MCF 10A (cell line): ENCODE measurements at places on chromosomes 12 and 14.
A peak's percentile ranks its signal among the peaks of the same experiment; 100 is the strongest.

DNA sequence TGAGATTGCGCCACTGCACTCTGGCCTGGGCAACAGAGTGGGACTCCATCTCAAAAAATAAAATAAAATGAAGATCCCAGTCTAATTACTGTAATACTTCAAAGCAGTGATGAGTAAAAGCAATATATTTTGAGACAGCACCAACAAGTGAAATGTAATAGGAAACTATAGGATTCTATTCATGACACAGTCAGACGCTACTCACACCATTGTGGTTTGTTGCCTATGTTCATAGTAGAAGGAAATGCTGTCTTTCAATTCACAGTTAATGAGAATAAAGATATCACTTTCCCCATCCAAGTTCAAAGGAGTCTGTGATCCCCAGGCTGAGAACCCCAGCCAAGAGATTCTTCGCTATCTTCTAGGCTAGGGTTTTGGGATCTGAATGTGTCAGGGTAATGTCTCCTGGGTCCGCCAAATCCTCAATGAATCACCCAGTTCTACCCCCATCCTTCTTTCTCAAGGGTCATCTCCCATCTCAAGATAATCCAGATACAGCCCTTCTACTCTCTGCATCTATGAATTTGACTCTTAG is 16.6 kb upstream of the DTX1 start:
- DNase-seq: peak; percentile 27

GRCh38 chr12:75525263-75525662 is 13.9 kb upstream of the KRR1 start:
- DNase-seq: no peak

- peak; percentile 86 for DNase-seq
These were observed 293.0 kb upstream of the NAV3 start for GRCh38 chr12:77537663-77538062.

- DNase-seq: no peak
These were observed 229.5 kb downstream of the FOXN3 start for GRCh38 chr14:89187501-89187900.

GRCh38 chr12:41287500-41288141 is 99.5 kb downstream of the PDZRN4 start:
- no peak for DNase-seq

GRCh38 chr12:119448611-119449131 is 114.1 kb downstream of the CCDC60 start:
- DNase-seq: peak; percentile 13

DNA sequence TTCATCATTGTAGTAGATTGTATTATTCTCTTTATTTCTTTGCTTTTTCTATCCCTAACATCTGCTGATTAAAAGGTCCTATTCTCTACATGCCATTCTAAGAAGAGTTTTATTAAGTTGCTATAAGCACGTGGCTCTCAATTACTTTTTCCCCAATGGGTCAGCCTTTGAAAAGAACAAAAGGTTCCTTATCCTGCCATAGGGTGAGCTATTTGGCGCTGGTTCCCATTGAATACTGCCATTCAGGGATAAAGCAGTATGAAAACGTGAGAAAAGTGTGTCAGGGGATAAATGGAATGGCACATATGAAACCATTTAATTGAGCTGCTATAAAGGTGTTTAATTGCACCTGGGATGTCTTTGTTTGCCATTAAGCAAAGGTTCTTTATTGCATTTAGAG is 80.9 kb downstream of the SYNE2 start:
- no peak for DNase-seq

- no peak for DNase-seq
These were observed 234.9 kb downstream of the FLRT2 start for GRCh38 chr14:85764822-85765221.

- DNase-seq: no peak
These were observed 45.0 kb upstream of the IQSEC3 start for GRCh38 chr12:21301-22189.

DNA sequence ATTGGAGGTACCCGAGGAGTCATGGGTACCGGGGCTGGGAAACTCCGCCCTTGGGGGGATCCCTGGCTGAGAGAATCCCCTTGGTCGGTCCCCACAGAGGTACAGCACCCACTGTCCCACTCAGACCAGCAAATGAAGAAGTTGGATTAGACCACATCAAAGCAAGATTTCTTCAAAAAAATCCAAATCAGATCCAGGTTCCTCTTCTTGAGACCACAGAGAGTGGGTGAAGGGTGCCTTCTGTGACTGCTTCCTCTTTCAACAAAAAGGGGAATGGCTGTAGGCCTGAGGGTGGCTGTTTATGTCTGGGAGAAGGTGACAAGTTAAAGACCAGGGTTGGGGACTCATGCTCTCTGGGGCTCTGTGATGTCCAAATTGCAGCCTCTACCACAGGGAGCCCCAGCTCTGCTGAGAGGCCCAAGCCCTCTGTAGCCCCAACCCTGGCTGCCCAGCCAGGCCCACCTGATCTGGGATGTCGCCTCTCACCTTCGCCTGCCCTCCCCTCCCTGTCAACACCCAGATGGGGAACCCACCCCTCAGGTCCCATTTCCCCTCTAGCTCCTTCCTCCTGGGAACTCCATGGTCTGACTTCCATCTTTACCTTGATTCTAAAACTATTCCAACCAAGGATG is 50.9 kb downstream of the ZFP36L1 start:
- no peak for DNase-seq

DNA sequence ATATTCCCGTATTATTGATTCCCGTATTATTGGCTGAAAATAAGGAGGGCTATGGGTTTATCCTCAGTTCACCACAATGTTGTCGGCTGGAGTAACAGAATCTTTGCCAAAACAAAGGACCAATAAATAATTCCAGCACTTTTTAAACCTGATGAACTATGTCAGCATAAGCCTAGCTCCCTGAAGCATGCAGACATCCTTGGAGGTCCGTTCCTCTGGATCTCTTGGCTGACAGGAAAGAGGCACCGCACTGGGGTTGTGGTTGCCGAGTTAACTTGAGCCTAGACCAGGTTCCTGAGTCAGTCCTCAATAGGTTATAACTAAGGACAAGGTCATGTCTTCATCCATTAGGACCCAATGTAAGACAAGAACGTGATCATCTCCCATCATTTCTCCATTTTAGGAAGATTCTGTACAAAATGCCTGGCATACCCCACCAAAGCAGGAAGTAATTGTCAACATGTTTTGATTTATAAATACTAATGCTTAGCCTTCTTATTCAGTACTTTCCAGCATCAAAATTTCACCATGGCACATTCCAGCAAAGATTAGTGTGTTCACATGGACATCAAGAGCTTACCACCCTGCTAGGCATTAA is 36.6 kb downstream of the NID2 start:
- DNase-seq: no peak

DNA sequence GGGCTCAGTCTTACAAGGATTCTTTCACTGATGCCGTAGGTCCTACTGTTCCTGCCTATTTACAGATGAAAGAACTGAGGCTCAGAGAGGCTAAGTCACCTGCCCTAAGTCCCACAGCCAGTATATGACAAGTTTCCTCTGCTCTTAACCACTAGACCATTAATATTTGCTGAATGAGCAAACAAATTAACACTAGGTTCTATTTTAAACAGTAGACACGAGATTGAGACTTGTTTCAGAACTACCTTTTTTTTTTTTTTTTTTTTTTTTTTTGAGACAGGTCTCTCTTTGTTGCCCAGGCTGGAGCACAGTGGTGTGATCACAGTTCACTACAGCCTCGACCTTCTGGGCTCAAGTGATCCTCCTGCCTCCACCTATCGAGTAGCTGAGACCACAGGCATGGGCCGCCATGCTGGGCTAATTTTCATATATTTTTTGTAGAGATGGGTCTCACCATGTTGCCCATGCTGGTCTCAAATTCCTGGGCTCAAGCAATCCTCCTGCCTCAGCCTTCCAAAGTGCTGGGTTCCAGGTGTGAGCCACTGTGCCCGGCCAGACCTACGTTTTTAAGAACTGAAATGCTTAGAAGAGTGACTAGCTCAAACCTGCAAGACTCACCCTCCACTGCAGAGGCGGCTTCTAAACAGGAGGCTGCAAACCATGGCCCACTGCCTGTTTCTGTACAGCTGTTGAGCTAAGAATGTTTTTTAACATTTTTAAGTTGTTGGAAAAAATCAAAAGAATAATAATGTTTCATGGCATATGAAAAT is 12.9 kb downstream of the SYNE3 start:
- no peak for DNase-seq

DNA sequence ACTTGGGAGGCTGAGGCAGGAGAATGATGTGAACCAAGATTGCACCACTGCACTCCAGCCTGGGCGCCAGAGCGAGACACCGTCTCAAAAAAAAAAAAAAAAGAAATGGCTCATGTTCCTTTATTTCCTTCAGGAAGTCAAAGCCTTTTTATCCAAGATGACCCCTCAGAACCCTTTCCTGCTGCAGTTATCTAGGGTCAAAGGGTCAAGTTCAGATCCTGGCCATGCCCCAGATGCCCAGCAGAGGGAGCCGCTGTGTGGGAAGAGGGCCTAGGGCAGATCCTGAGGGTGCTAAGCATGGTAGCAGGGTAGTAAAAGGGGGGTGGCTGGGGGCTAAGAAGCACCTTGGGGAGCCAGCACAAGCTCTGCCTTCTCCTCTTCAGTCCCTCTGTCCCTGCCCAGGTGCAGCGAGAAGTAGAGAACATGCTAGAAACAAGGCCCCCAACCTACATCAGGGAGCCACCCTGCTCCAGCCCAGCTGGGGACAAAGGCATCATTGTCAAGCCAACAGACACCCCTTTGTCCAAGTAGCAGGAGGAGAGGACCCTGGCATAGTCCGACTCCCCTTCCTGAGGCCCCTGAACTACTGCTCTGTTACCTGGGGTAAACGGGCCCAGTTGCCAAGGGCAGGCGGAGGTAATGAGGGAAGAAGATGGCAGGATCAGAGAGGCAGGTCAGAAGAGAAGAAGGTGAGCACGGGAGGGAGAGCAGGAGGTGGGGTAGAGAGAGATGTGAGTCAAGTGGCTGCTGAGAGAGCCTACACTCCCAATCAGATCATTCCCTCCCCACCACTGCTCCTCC is 6.5 kb downstream of the NFE2 start:
- peak; percentile 63 for DNase-seq

DNA sequence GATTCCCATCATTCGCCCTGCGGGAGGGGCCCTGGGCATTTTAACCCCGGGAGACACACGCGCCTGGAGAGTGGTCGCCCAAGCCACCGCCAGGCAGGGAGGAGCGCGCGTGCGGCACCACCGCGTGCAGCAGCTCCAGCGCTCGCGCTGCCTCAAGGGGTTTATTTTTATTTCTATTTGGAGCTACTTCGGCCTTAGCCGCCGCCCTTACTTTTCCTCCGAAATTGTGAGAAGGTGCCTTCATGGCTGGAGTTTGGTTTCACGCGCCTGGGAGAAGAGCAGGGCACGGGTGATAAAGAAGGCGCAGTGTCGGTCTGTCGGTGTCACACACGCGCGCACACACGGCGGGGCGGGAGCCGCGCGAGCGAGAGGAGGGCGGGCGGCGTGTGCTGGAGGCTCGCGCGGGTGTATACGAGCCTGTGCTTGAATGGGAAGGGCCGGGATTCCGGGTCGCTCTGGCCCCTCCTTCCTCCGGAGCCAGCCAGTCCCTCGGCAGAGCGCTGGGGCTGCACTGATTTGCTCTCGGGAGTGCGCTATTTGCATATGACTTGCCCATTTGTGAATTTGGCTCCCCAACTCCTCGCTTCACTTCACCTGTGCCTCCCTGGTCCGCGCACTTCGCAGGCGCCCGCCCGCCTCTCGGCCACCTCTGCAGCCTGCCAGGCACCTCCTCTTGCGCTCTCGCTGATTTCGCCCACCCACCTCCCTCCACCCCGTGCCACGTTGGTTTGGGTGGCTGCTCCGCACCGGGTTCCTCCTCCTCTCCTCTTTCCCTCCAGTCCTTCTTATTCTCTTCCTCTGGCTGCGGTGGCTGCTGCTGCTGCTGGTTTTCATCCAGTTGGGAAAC is 932.3 kb downstream of the DIO2 start:
- DNase-seq: peak; percentile 90

DNA sequence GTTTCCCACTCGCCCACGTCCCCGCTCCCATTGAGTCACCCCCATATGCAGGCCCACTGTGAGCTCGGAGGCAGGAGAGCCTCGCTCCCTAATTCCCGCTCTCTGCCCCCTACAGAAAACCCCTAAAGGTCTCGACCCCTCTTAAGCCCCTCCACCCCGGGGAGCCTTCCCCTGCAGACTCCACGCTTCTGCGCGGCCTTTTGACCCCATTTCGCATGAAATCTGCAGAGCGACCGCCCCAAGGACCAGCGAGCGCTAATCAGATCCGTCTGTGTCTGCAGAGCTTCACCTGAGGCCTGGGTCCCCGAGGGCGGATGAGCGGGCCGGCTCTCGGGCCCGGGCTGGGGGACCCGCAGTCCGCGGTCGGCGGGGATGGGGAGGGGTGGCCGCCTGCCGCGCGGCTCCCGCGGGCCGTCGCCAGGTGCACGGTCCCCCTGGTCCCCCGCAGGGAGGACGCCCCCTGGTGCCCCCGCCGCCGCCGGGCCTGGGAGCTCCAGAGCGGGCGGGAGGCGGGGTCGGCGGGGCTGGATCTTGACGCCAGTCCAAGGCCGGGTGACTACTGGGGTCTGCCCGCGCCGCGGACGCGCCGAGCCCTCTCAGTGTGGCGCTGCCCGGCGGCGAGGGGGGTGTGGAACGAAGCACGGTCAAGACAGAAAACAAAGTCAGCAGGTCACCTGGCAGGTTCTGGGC is 10.1 kb downstream of the BMP4 start:
- DNase-seq: no peak

GRCh38 chr12:121989276-121990113 is 32.2 kb upstream of the BCL7A start:
- DNase-seq: no peak

DNA sequence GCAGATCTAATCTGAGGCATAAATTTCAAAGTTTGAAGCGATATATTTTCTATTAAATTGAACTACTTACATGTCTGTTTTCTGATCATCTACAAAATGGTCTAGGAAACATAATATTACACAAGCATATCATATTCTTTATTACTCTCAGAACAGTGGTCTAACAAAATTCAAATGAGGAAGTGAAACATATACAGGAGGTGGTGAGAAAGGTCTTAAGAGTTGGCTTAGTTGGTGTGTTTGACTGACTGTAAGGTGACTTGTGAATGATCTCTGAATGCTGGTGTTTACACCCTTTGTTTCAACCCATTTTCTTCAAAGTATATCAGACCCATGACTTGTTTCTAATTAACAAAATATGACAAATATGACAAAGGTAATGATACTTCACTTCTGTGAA is 1156.8 kb downstream of the SLC16A7 start:
- DNase-seq: no peak

- DNase-seq: no peak
These were observed 51.8 kb downstream of the GLT1D1 start for GRCh38 chr12:128905003-128905544.

- DNase-seq: peak; percentile 48
These were observed 1.9 kb upstream of the BAZ2A start for GRCh38 chr12:56631790-56632700.

DNA sequence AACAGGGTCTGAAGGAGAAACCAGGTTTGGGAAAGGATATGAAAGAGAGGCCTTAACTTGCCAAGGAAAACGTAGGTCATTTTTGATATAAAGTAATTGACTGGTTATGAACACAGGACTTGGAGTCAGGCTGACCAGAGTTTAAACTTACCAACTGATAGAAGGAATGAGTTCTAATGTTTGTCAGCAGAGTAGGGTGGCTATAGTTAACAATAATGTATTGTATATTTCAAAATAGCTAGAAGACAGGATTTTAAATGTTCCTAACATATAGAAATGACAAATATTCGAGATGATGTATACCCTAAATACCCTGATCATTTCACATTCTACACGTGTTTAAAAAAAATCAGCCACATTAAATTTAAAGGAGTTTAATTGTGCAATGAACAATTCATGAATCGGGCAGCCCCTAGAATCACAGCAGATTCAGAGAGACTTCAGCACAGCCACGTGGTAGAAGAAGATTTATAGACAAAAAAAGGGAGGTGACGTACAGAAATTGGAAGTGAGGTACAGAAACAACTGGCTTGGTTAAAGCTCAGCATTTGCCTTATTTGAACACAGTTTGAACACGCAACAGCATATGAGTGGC is 52.5 kb upstream of the PLEKHG7 start:
- no peak for DNase-seq
